ENCODE measurements at places on chromosomes 4 and X. TPM values are rescaled to one million over a fixed set of nuclear protein-coding genes. Genes with fewer than 3 reads are reported as not detected.

The MSL3 gene
- 15.7 TPM for total RNA-seq

The CXCL6 gene
- not detected for total RNA-seq

The GATA1 gene
- not detected for total RNA-seq

The TMEM156 gene
- total RNA-seq, result 3.8 TPM

The PCYT1B gene
- total RNA-seq, result 0.21 TPM

The HCFC1 gene
- total RNA-seq, result 8.9 TPM

The STAP1 gene
- total RNA-seq, result not detected

The F9 gene
- total RNA-seq, result not detected

The ESX1 gene
- not detected for total RNA-seq

The TBC1D19 gene
- 6.8 TPM for total RNA-seq

The GUCY1A1 gene
- 1.8 TPM for total RNA-seq

The GAB3 gene
- total RNA-seq, result under 0.01 TPM

The CDX4 gene
- total RNA-seq, result not detected

Measured in nasal cavity respiratory epithelium epithelial cell of viscerocranial mucosa (primary cell).